ENCODE measurements at places on chromosomes 13 and 19. TPM values are rescaled to one million over a fixed set of nuclear protein-coding genes. Genes with fewer than 3 reads are reported as not detected.

The CEACAM20 gene
- not detected for total RNA-seq

The KLF2 gene
- total RNA-seq, result 1.1 TPM

The ZNF724 gene
- total RNA-seq, result 5.0 TPM

The PLIN4 gene
- total RNA-seq, result 0.84 TPM

The CBY2 gene
- not detected for total RNA-seq

The PRODH2 gene
- total RNA-seq, result not detected

The DIRAS1 gene
- not detected for total RNA-seq

The CALR gene
- 926 TPM for total RNA-seq

The CD33 gene
- not detected for total RNA-seq
